ENCODE measurements at places on chromosomes 7 and 10.

DNA sequence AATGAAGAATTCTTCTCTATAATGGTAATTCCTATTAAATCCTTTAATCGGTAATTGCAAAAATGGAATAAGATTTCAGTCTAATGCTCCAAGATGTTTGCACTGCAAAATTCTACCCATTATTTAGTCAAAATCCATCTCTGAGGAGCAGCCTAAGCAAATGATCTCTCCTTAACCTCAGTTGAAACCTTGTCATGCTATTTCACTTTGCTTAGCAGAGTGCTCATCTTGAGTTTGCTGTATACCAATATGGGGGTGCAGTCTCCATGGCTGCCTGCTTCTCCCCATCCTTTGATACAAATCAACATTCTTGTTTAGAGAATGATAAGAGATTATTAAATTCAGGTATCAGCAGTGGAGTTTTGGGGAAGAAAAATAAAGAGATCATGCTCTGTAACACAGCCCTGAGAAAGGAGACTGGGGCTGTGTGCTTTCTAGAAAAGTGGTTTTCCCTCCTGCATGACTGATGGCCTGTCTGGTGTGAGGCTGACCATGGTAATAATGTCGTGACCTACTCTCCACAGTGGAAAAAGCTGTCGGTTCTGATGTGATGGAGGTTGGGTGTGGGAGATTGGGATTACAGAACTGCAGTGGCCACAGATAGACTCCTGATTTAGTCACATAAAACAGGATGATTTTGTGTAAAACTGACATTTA lies 982.1 kb downstream of the NRG3 start:
- no peak for DNase-seq

DNA sequence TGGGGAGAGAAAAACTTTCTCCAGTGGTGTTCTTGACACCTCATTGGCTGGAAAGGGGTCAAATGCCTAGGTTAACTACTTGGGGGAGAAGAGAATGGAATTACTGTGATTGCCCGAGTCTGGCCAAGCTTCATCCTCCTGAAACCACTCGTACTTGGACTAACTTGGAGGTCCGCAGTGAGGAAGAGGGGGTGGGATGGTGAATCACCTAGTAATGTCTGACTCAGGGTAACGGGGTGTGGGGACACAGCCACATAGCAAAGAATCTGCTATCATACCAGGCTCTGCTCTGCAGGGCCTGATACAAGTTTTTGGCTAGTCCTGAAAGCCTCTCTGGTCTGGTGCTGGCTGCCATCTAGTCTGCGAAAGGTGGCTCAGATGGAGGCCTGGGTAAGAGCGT lies 190.9 kb downstream of the RPS24 start:
- DNase-seq: no peak

DNA sequence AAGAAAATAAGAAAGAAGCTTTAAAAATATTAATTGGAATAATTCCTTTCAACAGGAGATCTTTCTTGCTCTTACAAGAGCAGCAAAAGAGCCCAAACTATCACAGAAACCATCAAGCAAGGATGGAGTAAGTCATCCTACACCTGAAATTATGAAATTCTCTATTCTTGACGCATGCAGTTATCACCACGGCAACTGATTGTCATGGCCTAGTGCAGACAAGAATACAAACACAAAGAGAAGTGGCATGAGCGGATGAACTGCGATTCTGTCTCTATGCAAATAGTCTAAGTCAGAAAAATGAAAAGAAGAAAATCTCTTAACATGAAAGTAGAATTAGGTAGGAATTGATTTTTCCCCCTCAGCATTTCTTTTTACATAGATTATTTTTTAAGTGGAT lies 54.8 kb upstream of the SLC35B4 start:
- peak; percentile 38 for DNase-seq

DNA sequence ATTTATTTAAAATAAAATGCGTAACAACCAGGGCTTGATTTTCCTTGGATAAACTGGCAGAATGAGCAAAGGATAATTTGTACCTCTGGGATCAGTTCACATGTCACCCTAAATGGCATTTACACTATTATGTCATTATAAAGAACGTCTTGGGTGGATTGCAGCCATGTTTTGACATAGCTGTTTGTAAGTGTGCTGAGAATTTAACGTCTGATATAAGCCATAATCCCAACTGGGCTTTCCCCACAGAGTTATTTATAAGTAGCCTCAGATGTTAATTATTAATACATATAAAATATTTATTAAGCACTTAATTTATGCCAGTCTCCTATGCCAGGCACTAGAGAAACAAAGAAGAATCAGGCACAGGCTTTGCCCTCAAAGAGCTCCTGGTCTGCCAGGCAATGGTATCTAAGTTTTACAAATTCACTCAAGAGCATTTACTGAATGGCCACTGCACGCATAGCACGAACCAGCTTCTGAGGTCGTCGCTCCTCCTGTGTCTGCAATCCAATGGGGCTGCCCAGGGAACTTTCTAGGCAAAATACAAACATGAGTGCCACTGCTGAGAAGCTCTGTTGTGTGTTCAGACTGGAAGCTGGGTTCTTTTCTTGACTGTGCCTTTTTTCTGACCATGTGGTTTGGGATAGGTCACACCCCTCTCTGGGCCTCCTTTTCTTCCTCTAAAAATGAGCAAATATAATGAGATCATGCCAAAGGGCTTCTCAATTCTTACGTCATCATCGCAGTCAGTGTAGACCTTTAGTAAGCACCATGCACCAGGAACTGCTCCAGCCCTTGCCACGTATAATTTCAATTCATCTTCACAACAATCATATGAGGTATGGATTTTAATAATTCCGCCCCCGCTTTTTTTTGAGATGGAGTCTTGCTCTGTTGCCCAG lies 11.3 kb upstream of the CTBP2 start:
- DNase-seq: no peak

- no peak for DNase-seq
Measured at GRCh38 chr10:115975506-115975905, 297.5 kb downstream of the GFRA1 start.

GRCh38 chr7:30738026-30738915 lies 13.7 kb upstream of the INMT start:
- DNase-seq: no peak

DNA sequence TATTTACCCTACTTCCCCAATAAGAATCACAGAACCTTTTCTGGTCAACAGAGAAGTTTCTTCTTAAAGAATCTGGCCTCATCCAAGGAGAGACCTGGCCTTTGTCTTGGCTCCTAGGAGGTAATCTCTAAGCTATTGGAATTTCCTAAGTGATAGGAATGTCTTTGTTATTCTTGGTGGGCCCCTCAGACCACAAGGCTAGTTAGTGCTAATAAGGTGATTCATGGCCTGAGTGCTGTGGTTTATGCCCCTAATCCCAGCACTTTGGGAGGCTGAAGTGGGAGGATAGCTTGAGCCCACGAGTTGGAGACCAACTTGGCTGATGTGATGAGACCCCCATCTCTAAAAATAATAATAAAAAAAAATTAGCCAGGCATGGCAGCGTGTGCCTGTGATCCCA lies 60.0 kb upstream of the CYP2C18 start:
- DNase-seq: no peak

GRCh38 chr10:17435953-17436352 lies 18.4 kb downstream of the ST8SIA6 start:
- no peak for DNase-seq

GRCh38 chr10:106959521-106959920 lies 205.0 kb downstream of the SORCS1 start:
- no peak for DNase-seq

DNA sequence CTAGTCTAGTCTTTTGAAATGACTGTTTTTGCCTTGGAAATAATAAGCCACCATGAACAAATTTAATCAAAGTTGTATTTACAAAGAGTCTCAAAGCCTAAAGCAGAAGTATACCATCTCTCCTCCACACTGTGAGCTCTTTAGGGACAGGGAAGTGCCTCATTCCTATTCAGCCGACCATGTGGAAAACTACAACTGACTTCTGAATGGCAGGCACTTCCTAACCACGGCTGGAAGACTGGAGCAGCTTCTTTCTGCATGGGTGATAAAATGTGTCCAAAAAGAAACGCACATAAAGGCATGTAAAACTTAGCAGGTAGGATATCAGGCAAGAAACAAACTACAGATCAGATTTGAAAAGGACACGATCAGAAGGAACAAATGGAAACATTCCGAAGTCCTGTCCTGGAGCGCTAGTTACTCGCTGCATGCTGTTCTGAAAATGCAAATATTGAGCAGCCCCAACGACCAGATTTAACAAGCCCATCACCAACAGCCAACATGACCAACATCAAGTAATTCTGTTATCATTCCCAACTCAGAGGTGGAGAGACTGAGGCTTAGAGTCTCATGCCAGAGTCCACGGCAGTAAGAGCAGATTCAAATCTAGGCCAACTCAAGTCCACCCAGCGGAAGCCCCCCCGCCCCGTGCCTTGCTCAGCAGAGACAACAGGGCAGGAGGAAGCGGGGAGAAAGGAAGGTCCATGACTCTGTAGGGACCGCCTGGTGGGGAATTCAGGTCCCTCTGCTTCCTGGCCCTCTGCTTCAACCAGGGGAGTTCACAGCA lies 26.5 kb downstream of the CTBP2 start:
- no peak for DNase-seq

DNA sequence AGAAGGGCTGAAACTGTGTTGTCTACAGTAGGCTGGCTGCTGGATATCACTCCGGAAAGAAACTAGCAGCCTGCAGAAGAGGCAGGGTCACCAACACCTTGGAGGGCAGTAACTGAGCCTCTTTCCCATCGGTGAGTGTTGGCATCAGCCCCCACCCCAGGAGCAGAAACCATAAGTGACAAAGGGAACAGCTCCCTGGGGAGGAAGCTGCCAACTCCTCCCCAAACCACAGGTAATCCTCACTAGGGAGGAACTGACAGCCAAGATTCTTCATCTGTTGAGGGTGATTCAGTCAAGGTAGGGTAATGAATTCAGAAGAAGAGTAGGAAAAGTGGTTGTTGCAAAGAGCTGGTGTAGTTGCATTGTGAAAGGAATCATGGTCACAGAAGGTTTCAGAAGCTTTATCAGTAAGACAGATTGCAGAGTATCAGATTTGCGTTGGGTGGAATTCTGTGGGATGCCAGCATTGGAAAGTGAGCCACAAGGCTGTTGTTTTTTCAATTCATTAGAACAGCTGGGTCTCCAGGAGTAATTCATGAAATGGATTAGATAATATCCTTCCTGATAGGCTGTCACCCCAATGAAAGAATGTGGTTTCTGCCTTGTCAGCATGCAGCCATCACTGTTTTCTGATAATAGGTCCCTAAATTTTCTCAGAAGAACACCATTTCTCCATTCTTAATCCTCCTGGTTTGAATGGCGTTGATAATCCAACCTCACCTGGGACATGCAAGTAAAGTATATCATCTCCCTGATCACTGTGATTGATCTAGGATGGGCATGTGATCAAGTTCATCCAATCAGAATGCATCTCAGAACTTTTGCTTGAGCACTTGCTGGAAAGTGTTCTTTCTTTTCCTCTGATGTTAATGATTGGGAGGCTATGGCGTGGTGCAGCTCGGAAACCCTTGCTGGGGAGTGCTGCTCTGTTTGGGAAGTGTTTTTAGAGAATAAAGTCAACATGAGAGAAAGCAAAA lies 75.0 kb upstream of the CTBP2 start:
- no peak for DNase-seq

DNA sequence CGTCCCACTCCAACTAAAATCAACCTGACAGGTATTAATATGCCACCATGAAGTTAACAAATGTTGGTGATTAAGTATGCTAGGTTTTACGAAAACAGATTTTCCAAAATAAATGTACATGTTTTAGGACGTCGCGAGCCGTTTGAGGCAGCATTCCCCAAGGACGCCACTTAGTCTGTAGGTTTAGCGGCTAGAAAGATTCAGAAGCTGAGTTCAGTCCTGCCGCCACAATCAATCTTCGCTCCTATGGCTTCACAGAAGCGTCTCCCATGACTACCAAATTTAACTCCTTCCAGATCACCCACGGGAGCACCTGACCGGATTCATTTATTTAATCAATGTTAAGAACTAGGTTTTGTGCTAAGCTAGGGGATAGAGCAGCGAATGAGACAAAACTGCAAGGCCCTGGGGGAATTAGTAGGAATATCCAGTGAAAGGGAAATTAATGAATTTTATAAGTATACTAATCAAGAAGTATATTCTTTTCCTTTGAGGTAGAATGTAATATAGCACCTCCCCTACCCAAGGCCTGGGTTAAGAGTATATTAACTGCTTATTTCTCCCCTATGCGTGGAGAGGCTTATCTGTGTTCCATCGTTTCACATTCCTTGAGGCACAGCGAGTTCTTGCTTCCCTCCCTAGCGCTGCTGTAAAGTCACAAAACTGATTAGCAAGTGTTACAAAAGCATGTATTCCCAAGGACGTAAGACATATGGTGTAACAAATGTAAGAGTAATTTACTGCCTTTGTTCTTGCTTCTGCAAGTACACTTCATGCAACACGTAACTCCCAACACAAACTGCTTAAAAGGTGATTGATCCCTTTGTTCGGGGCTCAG lies 994 bp upstream of the CYP51A1 start:
- DNase-seq: peak; percentile 14

Measured in head of caudate nucleus (tissue), 42 donors.